Endothelial cell of umbilical vein (primary cell): ENCODE measurements at places on chromosomes 16 and 17. TPM values are rescaled to one million over a fixed set of nuclear protein-coding genes. Genes with fewer than 3 reads are reported as not detected.

The TMEM235 gene
- 0.38 TPM in 1 of 2 replicates, not detected in the other for total RNA-seq

DNA sequence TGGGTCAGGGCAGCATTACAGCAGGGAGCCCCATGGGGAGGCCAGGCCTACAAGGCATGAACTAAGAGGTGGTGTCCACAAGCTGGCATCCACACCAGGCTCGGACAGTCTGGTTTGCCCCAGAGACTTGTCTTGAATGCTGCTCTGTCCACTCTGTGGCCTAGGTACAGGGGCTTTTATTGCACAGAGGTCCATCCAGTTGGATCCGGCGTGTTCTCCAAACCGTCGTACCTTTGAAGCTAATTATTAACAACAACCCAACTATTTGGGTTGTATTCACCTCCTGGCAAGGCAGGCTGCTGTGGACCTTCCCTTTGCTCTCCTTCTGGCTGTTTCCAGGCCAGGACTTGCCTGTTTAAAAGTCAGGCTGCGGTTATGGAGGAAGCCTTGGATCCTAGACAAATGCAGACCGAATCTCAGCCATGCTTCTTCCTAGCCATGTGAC, 123.4 kb downstream of the CLEC16A start:
- no peak for DNase-seq

The ANKFN1 gene
- total RNA-seq = not detected in 2 replicates

The CPHXL2 gene
- not detected in 2 replicates for total RNA-seq

DNA sequence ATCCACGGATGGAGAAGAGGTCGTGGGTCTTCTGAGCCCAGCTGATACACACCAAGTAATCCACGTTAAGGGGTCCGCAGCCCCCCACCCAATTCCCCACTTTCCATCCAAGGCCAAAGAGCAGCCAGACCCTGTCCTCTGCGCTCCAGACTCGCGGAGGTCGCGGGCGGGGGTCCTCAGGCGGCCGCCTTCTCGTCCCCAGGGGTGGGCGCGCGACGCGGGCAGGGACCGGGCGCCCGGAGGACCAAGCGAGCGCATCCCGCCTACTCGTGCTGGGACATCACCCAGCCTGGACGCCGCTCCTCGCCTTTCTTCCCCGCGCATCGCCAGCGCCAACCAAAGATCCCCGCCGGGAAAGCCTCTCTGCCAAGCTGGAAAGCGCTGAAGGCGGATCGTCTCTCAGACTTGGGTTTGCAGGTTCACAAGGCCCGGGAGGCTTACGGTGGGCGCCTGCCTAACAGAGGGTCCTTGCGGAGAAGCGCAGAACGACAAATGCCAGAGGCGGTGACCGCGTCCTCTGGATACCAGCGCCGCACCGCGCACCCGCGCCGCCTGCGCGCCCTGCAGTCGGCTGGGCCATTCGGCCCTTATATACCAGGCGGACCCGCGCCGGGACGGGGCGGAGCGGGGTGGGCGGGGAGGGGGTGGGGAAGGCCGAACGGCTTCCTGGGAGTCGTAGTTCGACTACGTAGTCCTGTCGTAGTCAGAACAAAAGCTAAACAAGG, 471.6 kb downstream of the SOX9 start:
- DNase-seq = no peak

DNA sequence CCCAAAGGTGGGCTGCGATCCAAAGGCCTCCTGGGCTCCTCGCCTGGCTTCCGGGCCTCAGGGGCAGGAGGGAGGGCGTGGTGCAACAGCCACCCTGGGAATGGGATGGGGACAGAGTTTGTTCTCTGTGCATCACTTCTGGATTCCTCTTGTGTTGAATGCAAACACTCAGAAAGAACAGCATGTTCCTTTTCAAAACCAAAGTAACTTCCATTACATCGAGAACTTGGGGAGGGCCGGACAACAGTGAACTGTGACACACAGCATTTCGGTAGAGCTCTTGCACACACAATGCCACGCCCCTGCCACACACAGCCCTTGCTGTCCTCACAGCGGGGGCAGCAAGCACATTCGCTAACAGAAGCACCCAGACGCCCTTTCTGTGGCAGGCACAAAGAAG, 36.1 kb upstream of the FASN start:
- no peak for DNase-seq

The RNF157 gene
- total RNA-seq = 0.48 and 0.86 TPM in 2 replicates

The MEFV gene
- total RNA-seq = not detected in 2 replicates

GRCh38 chr16:30470170-30470512, 2.4 kb upstream of the ITGAL start:
- DNase-seq = no peak

The MARF1 gene
- total RNA-seq = 54.3 and 58.5 TPM in 2 replicates

GRCh38 chr17:39195568-39196160, 1.8 kb downstream of the CACNB1 start:
- DNase-seq = no peak

GRCh38 chr17:29836643-29837042, 93.4 kb downstream of the SSH2 start:
- DNase-seq = no peak

The ABCA9 gene
- 2.0 and 2.7 TPM in 2 replicates for total RNA-seq
